ENCODE measurements at places on chromosomes 5 and 9.

GRCh38 chr5:136518814-136519213 is 153.5 kb upstream of the TRPC7 start:
- no peak for DNase-seq

DNA sequence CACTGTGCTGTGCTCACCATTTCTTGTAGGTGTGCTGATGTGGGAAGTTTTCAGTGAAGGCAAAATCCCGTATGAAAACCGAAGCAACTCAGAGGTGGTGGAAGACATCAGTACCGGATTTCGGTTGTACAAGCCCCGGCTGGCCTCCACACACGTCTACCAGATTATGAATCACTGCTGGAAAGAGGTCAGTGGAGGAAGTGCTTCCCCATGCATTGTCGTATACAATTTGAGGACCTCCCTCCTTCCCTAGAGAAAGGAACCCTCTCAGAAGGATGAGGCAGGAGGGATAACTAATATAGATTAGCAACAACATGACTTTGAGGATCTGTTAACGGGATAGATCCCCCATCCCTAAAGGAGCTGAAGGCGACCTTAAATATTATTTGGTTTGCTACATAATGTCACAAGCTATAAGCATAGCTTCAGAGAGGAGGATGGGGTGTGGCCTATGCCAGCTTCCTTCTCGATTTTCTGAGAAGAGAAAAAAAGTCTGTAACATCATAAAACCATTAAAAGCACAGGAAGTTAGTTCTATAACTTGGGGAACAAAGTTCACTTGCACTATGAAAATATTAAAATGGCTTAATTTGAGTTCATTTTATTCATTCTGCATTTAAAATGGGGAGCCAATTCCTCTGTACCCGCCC is 17.0 kb upstream of the CYFIP2 start:
- no peak for DNase-seq

- no peak for DNase-seq
Observed at GRCh38 chr9:136700304-136700703, 12.1 kb upstream of the DIPK1B start.

DNA sequence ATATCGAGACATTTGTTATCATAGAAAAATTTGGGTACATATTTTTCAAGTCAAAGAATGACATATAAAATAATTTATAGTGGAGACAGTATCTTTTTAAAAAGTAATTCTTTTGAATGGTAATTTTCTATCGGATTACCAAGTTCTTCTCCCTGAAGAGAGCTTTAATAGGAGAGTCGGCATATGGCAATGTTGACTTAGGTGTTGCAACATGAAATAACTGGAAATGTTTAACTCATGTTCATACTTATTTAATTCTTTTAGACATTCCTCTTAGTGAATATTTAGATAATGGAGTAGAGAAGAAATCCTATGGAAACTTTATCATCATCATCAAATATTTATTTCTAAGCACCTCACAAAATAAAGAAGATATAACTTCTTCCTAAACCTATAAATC is 118.2 kb upstream of the CTNND2 start:
- DNase-seq: no peak

DNA sequence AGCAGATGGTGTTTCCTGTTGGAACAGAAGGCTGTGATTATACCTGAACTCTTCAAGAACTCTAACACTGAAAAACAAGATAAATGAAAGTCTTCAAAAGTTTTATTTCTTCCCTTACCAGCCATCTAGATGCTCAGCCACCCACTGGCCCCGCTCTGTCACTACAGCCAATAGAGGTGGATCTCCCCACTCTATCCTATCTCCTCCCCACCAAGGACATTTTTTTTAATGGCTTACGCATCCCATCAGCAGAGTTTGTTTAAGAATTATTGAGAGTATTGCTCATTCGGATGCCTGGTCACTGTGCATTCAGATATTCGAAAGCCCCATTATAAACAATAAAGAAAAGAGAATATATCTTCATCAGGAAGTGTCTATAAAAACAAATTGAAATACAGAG is 159.4 kb downstream of the RASEF start:
- no peak for DNase-seq

DNA sequence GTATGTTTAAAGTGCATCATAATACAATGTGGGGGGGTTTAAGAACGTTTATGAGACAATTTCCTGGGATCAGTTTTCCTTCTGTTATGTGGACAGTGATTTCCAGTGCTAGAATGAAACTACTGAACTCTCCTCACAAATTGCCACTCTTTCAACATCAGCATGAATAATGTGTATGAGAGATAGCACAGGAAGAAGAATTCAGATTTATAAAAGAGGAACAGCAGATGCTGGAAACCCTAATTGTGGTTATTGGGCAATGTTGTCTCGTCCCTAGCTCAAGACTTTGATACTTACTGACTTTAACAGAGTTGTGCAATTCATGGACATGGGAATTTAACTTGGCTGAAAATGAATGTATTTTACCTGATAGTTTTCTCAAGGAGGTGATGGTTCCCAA is 410.8 kb upstream of the MEF2C start:
- no peak for DNase-seq

DNA sequence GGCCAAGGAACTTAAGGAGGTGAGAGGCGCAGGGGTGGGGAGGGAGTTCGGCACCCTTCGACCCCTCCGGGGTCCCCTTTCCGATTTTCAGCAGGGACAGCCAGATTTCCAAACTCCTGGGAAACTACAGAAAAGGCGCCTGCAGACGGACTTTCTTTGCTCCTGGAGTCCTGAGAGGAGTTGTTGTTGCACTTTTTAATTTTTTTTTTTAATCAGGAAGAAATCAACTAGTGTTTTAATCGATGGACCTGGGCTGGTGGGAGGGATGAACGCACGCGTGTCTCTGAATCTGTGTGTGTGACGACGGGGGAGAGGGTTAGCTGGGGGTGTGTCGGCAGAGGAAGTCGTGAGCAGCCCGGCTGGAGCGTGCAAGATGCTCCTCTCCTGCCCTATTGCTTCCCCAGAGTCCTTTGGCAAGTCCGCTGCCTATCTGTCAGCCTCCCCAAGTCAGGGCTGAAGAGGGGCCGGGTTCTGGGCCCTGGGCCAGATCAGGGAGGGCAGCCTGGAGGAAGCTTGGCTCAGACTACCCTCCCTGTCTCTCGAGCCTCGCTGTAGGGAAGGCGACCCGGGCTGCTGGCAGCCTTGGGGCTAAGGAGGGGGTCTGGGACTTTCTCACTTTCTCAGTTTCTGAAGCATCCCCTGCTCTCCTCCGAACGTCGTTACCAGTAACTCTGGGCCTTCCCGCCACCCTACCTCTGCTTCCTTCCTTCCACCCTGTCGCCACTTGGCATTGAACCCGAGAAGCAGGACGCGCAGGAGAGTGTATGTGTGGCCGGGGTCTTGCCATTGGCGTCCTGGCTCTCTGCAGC is 731 bp downstream of the PRR16 start:
- DNase-seq: peak; percentile 65

DNA sequence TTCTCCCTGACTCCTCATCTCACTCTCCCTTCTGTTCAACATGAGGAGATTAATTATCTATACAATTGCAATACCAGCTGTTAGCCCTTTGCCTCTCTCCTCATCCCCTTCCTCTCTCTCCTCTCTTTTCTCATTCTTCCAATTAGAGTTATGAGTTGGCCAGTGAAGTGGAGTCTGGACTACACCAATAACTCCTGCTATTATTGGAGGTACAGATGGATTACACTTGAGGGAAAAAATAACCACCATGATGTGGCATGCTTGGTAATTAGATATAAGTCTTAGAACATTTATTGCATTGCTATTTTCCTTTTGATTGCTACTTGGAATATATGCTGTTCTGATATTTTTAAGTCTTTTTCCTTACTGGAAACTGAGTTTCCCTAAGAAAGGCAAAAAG is 159.2 kb downstream of the FRMD3 start:
- DNase-seq: no peak

- DNase-seq: no peak
Observed at GRCh38 chr9:69001921-69002320, 12.0 kb downstream of the PRKACG start.

- no peak for DNase-seq
Observed at GRCh38 chr9:111728617-111729366, 65.9 kb downstream of the SHOC1 start.

- peak; percentile 92 for DNase-seq
Observed at GRCh38 chr5:139637438-139638089, 10.6 kb upstream of the CXXC5 start.

- no peak for DNase-seq
Observed at GRCh38 chr9:4148231-4148561, 151.7 kb downstream of the GLIS3 start.

DNA sequence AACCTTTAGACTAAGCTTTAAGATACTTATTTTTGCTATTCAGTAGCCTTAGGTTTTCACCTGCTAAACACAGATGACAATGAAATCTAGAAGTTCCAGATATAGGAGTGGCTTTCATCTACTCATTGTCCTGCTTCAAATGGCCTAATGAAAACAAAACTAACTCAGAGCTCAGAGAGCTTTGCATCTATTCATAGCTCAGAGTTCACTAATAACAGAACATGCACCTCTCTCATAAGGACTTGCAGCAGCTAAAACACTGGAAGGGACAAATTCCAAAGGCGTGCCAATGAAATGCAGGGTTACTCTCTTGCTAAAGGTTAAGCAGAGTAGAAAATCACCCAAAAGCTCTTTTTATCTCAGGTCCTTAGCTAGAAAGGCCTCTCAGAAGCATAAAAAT is 29.0 kb downstream of the SLC31A2 start:
- no peak for DNase-seq

GRCh38 chr5:100595152-100595811 is 60.1 kb downstream of the FAM174A start:
- peak; percentile 50 for DNase-seq

DNA sequence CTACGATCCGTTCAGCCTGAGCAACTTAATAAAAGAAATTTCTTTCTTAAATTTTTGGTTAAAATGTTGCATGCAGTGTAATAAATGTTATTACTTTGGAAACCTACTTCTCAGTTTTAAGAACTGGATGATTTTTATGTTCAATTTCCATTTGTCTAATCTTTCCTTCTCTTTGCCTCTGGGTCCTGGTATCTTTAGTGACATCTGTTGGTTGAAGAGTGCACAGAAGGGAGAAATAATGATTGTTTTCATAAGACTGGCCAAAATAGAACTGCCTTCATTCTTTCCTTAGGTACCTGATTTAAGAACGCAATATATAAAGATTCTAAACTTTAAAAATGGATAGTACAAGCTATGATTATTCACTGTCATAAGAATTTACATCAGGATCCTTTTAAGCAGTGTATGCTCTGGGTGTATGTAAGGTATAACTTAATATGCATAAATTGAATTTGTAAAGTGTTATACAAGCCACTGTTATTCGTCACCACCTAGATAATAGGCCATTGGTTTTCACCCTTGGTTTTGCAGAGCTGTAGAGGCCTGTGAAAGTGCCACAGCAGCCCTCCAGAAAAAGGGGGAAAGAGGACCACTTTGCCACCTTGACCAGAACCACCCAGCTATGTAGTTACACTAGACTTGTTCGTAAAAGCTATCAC is 82.8 kb upstream of the TLX3 start:
- no peak for DNase-seq

DNA sequence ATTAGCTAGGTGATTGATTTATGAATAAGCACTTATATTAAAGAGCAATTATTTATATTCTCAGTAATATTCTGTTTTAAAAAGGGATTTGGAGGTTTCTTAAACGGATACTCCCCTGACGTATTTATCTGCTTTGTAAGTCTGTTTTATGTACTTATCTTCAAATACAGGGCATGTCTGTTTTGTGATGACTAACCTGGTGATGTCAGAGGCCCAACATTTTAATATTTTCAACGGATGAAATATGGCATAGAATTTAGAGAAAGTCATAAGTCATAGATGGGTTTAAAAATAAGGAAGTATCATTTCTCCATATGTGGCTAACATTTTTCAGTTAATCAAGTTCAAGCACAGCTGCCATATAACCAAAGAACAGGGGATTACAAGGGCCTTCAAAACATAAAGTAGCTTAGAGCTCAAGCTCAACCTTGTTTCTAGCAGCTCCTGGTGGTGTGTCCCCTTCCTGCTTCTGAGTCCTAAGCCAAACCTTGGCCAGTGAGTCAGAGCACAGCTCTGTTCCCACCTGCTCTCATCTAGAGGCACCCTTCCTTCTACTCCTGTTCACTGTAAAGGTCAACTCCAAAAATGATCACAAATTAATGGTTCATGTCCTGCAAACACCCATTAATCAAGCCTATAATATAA is 131.4 kb downstream of the OXCT1 start:
- DNase-seq: no peak

DNA sequence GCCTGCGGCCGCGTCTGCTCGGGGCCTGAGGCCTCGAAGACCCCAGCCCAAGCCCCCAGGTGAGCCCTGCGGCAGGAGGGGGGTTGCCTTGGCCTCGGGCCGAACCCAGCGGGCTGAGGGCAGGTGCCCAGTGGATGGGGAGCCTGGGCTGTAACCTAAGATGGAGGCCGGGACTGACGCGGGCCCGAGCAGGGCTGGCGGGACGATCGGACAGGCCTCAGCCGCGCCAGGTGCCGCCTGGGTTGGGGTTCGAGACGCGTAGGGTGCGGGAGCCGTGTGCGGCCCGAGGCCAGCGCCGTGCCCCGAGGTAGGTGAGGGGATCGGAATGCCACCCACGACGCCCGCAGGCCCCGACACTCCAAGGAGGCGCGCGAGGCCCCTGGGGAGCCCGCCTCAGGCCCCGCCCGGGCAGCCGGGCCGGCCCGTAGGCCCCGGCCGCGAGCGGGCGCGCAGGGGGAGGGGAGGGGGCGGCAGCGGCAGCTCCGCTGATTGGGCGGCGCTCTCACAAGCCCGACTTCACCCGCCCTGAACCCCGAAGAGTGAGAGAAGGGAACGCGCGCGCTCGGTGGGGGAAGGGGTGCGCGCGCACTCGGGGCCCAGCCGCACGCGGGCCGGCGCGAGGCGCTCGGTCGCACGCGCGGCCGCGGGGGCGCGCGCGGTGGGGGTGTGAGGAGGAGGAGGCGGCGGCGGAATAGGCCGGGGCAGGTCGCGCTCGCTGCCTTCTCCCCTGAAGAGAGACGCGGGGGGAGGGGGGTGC is at the start of gene NSD1:
Gene NSD1, plus strand, starts transcription at position 678 of the 757 bp plus-strand sequence. CDS start 1,331 bp downstream, outside the sequence.
- peak; percentile 95 for DNase-seq

- DNase-seq: no peak
Observed at GRCh38 chr9:123395276-123395688, 39.3 kb downstream of the CRB2 start.

DNA sequence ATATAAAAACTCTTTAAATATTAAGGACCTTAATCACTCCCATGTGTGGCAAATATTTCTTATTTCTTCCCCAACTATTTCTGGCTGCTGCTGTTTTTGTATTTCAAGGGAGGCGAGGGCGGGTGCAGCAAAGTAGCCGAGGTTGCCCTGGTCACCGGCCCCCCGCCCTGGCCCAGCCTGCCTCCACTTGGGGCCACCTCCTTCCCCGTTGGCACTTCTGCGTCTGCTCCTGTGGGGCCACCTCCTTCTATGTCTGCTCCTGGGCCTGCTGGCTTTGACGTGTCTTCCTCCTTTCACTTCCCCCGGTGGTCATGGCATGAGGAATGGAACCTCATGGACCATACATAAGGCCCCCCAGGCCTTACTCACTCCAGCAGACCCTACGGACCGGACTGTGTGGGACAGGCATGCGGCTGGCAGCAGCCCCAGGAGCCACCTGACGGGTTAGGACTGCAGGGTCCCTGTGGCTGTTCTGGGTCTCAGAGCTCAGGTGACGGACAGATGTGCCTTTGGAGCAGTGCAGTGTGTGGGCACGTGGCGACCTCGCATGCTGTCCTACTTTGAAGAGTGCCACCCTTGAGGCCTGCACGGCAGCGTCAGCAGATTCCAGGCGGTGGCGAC is 5.8 kb upstream of the ENTPD8 start:
- no peak for DNase-seq

GRCh38 chr9:38389313-38389712 is 3.2 kb upstream of the ALDH1B1 start:
- no peak for DNase-seq

- DNase-seq: no peak
Observed at GRCh38 chr5:53173083-53173482, 63.5 kb upstream of the MOCS2 start.

All from left hindlimb (tissue), 1 donor.